Activated CD8-positive, alpha-beta memory T cell treated with anti-CD3 and anti-CD28 coated beads for 24 hours (primary cell): ENCODE measurements at places on chromosomes 12 and 14.

- no peak for DNase-seq
Measured at GRCh38 chr12:42144158-42144407, 591 bp downstream of the GXYLT1 start.

DNA sequence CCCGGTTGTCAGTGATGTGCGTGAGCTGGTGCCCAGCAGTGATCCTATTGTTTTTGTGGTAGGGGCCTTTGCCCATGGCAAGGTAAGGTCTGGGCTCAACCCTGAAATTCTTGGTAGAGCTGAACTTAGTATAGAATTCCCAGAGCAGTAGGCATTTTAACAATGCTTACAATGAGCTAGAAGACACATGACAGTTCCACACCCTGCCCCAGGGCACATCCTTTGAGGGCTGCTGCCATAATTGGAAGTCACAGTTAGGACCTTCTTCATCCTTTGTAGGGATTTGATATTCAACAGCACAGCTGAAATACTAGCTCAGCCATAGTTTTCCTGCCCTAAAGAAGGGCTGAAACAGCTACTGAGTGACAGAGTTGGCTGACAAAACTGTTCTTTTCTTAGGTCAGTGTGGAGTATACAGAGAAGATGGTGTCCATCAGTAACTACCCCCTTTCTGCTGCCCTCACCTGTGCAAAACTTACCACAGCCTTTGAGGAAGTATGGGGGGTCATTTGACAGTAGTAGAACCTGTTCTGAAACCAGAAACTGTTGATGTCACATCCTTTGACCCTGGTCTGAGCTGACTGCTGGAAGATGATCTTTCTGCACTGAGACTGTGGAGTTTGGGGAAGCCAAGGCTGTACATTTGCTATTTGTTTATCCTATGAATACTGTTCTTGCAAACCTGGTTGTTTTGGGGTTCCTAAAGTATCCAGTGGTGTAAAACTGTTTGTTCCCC is 4.8 kb downstream of the EMG1 start:
- DNase-seq = no peak

DNA sequence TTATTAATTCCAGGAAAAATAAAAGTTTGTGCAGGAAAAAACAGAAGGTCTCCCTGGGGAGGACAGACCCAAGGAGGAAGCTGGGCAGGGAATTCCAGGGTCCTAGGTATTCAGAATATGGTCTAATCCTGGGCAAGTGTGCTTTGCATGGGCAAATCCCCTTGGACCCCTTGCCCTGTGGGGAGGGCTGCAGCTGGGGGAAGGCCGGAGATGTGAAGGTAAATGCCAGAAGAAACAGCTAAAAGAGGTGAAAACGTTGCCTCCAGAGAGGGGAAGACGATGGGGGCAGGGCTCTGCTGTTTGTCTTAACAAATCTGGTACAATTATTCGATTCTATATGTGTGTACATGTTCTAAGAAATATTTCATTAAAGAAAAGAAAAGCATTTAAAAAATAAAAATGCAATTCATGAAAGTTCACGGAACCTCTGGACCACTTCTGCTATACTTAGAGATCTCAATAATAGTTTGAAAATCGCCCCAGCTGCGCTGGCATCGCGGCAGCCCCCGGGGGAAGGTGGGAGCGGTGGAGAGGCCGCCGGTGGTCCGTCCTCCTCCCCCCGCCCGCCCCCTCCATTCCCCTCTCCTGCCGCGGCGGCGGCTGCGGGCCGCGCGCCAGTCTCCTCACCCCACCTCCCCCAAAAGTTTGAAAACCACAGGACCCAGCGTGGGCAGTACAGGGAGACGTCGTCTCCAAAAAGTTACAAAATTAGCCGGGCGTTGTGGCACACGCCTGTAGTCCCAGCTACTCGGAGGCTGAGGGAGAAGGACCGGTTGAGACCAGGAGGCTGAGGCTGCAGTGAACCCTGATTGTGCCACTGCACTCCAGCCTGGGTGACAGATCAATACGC is 1.5 kb upstream of the PRPF40B start:
- DNase-seq = peak; percentile 80

- DNase-seq = no peak
Measured at GRCh38 chr14:75969891-75970290, 11.9 kb downstream of the TGFB3 start.

DNA sequence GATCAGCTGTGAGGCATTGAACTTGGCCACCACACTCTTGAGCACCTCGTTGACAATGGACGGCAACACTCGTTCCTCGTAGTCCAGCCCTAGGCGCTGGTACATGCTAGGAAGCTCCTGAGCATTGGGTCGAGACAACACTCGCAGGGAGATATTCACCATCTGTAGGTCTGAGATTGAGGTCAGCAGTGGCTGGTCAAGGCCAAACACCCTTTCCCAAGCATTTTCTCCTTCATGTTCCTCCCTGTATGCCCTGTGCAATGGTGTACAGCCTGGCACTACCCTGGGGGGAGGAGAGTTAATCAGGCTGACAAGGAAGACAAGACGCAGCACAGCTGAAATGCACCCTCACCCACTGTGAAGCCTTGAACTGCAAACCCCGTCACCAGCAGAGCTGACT is 2.0 kb downstream of the PHB2 start:
- peak; percentile 54 for DNase-seq

GRCh38 chr14:103729496-103730448 is 14.2 kb downstream of the ZFYVE21 start:
- no peak for DNase-seq
